Activated CD4-positive, alpha-beta T cell treated with anti-CD3 and anti-CD28 coated beads for 24 hours (primary cell): ENCODE measurements at places on chromosomes 12 and 14.

- DNase-seq = no peak
These were observed 5.7 kb upstream of the MLF2 start for GRCh38 chr12:6758506-6759095.

GRCh38 chr12:64082866-64083268 lies 139.2 kb downstream of the KICS2 start:
- no peak for DNase-seq

GRCh38 chr12:93121729-93122488 lies 192.8 kb upstream of the EEA1 start:
- no peak for DNase-seq

DNA sequence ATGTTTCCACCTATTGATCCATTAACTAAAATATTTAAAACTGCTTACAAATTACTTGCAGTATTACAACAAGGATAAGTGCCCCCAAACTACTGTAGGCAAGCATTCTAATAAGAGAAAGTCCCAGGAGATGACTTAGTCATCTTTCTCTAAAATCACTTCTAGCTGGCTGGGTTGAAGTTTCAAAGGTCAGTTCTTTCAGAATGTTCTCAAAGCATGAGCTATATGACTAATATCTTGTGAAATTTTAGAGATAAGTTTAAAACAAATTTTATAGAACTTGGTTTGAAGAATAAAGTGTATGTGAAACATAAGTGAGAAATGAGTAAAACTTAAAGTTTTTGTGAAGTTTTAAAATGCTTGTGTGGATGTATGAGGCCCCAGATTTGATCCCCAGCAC lies 24.3 kb upstream of the OR6J1 start:
- DNase-seq = no peak

- no peak for DNase-seq
These were observed 105.7 kb downstream of the PDE3A start for GRCh38 chr12:20474016-20474415.

DNA sequence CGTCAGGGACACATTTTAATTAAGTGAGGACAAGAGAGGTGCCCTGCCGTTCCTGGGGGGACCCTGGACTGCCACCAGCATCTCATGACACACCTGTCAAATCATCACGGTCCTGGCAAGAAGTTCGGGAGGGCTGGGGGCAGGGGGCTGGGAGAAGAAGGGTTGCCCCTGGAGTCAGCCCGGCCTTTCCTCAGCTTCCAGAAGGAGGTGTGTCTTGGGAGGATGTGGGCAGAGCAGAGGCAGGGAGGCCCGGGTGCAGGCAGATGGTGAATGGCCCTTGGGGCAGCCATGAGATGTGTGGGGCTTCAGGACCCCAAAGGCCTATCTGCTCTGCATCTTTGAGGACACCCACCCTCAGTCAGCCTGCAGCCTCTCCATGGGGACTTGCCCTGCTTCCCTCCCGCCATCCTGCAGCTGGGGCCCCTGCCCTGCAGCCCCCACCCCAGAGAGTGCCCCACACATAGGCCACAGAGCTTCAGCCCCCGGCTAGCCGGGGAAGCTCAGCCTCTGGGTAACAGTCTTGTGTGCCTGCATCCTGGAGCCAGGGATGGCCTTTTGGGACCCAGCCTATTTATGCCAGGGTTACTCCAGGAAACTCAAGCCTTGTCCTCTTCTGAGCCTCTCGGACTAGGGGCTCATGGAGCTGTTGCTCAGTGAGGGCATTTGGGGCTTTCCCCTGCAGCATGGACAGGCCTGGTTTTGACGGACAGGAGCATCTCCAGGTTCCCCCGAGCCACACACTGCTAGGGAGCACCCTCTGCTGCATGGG lies 178.5 kb downstream of the KIF26A start:
- DNase-seq = no peak

DNA sequence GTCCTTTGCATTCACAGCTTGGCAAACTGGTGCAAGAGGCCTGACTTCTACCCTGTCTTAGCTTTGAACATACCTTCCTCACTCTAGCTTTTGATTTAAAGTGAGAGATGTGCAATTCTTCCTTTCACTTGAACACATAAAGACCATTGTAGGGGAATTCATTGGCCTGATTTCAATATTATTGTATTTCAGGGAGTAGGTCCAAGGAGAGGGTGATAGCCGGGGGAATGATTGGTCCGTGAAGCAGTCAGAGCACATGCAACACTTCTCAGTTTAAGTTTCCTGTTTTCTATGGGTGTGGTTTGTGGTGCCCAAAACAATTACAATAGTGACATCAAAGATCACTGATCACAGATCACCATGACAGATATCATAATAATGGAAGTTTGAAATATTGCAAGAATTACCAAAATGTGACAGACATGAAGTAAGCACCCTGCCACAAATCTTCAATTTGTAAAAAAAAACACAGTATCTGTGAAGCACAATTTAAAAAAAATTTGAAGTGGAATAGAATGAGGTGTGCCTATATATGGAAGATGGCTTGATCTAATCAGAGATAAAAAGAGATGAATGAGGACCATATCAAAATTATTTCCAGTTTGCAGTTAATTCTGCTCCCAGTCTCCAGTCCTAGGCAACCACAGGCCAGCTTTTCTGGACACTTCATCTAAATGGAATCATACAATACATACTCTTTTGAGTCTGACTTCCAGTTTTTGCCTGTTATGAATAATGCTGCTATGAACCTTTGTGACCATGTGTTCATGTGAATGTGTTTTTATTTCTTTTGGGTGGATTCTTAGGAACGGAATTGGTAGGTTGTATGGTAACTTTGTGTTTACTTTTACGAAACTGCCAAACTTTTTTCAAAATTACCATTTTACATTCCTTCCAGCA lies 23.2 kb downstream of the BORCS5 start:
- no peak for DNase-seq

DNA sequence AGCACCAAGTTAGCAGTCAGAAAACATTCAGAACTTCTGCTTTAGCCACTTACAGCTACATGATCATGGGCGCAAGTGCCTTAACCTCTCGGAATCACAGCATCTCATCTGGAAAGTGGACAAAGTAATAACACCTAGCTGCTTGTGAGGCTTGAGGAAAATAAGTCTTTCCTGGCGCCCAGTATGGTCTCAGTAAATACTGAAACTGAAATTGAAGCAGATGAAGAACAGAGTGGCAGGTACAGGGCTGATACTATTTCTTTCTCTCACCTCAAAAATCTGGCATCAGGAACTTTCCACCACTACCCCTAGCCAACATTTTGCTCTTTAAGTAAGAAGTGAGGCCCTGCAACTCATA lies 129.7 kb upstream of the FUT8 start:
- no peak for DNase-seq

DNA sequence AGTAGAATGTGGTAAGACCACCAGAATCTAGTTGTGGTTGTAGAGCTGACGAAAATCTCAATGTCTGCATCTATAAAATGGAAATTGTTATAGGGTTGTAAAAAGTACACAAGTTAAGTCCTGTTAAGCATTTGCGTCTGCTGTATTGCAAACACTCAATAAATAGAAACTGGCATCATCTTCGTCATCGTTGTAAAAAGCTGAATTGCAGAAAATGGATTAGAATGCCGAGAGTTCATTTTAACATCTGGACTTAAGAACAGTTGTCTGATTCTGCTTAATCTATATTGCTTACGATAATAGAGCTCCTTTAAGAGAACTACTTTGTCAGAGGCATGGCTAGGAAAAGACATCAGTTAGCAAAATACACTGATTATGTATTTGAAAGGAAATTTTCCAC lies 33.2 kb downstream of the KCNMB4 start:
- DNase-seq = no peak

- DNase-seq = no peak
These were observed 42.4 kb upstream of the BDKRB2 start for GRCh38 chr14:96162265-96162664.

DNA sequence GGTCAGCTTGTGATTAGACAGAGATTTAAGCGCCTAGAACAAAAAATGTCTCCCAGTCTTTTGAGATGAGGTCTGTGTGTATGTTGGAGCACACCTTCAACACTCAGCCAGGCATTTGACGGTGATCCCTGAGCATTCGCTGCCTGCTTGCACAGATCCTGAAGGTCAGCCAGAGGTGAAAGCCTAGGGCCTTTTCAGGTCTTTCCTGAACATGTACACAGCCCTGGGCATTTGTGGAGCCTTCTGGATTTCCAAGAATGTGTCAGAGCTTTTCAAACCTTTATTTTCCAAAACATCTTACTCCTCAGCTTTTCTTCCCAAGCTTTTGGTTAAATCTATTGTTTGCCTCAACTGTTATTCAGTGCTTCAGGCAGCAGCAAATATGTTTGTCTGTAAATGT lies 59.1 kb upstream of the AMN start:
- DNase-seq = no peak

- no peak for DNase-seq
These were observed 4.5 kb upstream of the KLHL33 start for GRCh38 chr14:20440465-20440864.

GRCh38 chr12:54393743-54394142 lies 9.2 kb upstream of the ZNF385A start:
- no peak for DNase-seq

DNA sequence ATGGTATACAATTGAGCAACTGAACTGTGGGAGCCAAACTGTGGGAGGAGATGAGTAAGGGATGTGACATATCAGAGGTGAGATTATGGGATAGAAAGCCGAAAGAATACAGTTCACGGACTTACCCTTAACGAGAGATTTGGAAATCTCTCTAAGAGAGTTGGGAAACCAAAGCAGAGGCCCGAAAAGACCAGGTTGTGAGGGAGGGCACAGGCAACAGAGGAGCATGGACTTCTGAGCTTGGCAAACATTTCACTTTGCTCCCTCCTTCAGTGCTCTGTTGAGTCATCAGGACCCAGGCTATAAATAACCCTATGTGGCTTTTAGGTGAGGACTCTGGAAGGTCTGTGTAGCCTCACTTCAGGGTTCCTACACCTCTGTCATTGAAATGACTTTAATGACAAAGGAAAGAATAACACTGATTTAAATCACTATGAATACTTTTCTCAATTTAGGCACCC lies 120.6 kb downstream of the TGFB3 start:
- DNase-seq = no peak

- no peak for DNase-seq
These were observed 7.7 kb upstream of the RACGAP1 start for GRCh38 chr12:50032854-50033581.

GRCh38 chr12:2372735-2373134 lies 319.9 kb downstream of the CACNA1C start:
- DNase-seq = no peak

DNA sequence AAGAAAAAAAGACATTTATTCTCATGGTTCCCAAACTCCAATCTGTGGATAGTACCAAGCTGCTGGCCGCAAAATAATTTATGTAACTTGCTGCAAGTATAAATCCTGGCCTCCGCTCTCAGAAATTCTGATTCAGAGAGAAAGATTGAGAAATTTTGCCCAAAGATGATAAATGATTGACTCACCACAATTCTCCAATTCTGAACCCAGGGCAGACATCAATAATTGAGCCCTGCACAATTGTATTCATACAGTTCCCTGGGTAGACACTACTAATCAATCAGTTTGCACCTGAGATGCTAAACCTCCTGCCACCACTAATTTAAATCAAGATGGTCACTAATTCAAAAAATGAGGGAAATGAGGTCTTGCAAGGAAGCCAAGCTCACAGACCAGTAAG lies 38.2 kb downstream of the TRPV4 start:
- DNase-seq = no peak

DNA sequence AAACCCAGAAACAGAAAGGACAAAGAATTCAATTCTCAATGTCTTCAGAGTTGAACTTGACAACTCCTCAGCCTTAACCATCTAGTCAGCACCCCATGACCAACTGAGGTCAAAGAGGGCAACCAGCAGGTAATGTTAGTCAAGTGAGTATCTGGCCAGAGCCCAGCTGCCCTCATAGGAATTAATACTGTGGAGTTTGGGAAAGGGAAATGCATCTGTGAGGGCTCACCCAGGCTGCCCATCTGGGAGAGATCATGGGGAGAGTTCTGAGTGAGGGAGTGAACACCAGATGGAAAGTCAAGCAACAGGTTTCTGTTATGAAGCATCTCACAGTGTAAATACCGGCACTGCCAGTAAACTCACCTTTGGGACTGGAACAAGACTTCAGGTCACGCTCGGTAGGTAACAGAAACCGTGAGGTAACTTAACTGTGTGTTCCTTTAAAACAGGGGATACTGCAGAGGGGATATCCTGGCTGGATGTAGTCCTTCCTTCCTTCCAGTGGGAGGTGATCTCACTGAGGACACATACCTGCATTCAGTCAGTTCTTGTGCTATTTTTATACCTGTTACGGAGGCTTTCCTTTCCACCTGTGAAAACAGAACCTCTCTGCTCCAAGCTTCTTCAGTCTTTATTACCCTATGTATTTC lies 94.4 kb downstream of the DAD1 start:
- no peak for DNase-seq

- DNase-seq = no peak
These were observed 2.8 kb downstream of the FAM234B start for GRCh38 chr12:13046964-13047363.

DNA sequence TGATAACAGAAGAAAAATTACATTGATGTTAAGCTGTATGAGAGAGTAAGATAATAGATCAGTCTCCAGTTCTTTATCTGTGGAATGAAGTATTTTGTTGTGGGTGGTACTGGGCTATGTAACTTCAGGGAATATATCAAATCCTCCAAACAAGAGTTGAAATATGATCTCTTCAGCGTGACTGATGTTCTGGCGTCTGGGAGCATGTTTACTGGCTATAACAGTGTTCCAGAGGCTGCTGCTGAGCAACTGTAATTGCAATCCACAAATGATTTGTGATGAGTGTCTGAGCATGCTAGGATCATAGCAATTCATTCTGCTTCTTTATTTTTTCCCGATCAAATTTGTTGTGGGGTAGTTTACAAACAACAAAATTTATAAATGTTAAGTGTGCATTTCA lies 18.6 kb upstream of the CCDC198 start:
- no peak for DNase-seq

DNA sequence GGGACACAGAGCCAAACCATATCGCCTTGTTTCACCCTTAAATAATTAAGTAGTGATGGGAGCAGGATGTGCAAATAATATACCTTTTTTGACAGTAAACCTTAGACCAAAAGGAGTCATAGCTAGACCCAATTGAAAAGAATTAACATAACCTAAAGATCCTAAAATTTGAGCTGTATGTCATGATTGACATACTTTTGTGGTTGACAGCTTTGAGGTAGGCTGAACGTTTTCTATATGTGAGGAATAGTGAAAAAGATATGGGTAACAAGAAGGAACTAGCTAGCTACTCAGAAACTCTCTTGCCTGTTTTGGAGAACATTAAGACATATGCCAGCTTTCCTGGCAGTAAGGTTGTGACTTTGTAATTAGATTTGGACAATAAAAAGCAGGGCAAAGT lies 320.6 kb downstream of the KCNC2 start:
- DNase-seq = no peak
